ENCODE measurements at places on chromosomes 12 and 14.

DNA sequence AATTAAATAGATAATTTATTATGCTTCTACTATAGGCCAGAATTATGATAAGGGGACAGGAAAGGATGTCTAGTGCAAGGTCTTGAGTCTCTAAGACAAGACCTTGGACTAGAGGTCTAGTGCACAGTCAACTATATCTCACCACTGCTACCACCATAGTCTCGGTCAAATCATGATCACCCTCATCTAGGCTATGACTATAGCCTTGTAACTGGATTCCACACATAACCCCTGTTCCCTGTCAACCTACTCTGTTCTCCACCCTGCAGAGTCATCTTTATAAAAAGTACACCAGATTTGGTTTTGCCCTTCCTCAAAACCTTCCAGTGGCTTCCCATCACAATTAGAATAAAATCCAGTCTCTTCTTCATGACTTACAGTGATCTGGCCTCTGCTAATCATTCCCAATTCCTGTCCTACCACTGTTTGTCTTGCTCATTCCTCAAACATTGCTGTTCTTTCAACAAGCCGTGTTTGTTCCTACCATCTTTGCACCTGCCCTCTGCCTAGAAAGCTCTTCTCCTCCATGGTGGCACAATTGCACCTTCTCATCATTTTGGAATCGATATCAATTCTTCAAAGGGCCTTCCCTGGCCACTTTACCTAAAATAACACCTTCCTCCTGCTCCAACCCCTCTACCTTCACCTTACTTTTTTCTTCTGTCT lies 169.4 kb downstream of the FOXN3 start:
- DNase-seq = no peak

DNA sequence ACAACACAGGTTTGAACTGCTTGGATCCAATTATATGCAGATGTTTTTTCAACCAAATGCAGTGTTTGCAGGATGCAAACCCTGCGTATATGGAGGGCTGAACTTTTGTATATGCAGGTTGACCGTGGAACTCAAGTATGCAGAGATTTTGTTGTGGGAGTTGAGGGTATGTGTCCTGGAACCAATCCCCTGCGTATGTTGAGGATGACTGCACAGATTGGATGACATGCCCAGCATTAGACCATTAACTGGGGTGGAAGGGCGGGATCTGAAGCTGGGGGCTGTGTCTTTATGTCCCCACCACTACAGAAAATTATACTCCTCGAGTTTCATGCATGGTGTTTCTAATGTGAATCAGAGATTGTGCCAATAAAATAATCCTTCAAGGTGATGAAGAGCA lies 162.2 kb upstream of the RMST start:
- no peak for DNase-seq

DNA sequence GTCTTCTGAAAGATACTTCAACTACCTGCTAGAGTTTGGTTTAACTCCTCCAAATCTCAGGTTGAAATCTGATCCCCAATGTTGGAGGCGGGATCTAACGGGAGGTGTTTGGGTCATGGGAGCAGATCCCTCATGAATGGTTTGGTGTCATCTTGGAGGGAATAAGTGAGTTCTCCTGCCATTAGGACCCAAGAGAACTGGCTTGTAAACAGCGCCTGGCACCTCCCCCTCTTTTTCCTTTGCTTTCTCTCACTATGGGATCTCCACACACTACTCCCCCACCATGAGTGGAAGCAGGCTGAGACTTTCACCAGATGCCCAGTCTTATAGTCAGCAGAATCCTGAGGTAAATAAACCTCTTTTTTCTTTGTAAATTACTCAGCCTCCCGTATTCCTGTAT lies 2.5 kb downstream of the CNIH1 start:
- DNase-seq = peak; percentile 8

- DNase-seq = no peak
These were observed 145.3 kb downstream of the TTLL5 start for GRCh38 chr14:75806352-75806832.

DNA sequence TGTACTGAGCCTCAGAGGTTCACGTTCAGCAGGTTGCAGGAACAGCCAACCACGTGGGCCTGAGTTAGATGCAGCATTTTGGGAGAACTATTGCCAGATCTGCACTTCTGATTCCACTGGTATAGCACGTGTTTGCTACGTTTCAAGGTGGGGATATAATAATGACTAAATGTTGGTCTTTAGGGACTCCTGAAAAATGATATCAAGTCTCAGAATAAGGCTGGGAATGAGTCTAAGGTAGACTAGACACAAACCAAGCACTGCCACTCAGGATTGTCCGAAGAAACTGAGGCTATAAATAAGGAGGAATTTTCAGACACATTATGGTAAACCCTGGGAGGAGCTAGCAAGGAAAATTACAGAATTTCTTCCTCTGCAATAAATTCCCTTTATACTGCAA lies 98.1 kb downstream of the ESR2 start:
- no peak for DNase-seq

- peak; percentile 42 for DNase-seq
These were observed 68.9 kb downstream of the DAD1 start for GRCh38 chr14:22519877-22520685.

DNA sequence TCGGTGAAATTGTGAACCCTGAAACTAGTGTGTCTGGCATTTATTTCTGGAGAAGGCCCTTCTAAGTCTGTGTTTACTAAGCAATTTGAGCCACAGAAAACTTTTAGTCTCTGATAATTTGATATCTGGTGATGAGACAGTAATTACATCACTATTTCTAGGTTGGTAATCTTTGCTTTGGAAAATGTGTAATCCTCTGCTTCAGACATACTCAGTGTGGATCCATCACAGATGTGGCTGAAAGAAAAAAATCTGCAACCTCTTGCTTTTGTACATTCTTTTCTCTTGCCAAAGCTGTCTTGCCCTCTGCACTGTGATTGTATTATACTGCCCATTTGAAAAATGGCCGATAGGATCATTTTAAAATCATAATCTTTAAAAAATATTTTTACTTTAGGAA lies 78.1 kb downstream of the PELI2 start:
- no peak for DNase-seq

DNA sequence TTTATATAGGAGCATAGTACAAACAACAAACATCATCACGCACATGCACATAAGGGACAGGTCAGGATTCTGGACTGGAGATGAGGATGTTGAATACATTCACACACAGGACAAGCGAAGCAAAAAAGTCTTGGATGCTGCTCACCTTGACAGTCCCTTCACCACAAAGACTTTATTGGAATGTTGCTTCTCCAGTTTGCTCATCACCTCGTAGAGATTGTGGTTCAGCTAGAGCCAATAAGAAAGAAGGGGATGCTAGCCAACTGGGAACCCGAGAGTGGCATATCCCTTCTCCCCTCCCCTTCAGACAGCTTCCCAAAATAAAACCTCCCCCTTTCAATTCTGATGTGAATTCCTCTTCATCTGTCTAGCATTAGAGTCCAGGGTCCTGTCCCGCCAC lies 25.4 kb upstream of the SMAGP start:
- DNase-seq = peak; percentile 53

- DNase-seq = no peak
These were observed 12.8 kb upstream of the PPFIBP1 start for GRCh38 chr12:27511031-27511722.

- DNase-seq = no peak
These were observed 6.6 kb downstream of the TCL1A start for GRCh38 chr14:95707327-95707726.

GRCh38 chr14:99756796-99757195 lies 36.4 kb upstream of the EML1 start:
- no peak for DNase-seq

DNA sequence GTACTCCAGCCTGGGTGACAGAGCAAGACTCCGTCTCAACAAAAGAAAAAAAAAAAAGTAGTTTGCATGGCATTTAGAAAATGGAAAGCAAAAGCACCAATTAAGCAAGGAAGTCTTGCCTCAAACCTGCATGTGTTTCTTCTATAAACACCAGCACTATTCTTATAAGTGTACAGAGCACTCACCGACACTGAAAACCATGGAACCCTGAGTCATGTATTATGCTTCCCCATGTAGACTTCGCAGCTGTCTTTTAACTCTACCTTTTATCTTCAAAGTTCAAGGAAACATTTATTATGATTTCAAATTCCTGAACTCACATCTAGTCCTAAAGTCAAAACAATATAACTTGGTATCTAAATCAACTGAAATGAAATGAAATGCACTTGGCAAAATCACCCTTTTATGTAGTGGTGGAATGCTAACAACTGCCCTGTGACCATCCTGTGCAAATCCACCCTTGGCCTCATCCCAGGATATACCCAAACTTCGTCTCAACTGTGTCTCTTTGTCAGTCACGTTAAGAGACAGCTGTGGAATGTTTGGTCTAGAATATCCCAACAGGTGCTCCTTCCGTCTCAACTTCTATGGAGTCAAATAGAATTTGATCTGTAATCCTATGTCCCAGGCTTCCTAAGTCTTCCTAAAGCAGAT lies 4.8 kb downstream of the BCAT1 start:
- no peak for DNase-seq

- no peak for DNase-seq
These were observed 9.4 kb upstream of the CCDC175 start for GRCh38 chr14:59585891-59586554.

DNA sequence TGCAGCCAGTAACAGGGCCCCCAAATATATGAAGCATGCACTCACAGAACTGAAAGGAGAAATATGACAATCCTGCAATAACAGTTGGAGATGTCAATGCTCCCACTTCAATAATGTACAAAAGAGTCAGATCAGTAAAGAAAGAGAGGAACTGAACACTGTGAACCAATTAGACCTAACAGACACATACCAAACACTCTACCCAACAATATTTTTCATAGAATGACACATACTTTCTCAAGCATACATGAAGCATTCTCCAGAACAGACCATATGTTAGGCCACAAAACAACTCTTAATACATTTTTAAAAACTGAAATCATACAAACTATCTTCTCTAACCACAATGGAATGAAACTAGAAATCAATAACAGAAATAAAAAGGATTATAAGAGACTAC lies 80.2 kb downstream of the ELK3 start:
- peak; percentile 24 for DNase-seq

DNA sequence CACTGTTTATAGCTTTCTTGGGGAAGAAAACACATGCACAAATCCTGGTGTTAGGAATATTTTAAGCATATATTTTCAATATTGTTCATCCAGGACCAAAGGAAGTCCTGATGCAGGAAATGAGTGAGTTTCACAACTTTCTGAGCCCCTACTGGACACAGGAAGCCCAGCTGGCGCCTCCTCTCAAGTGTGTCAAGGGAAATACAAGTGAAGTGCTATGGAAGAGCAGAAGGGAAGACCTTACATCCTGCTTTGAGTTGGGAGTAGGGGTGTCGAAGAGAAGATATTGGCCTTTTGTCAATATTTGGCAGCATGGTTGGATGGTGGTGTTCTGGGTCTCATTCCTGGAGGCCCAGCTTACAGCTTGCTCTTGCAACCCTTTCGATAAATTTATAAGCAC lies 66.1 kb upstream of the ZDHHC17 start:
- DNase-seq = no peak

GRCh38 chr12:71694099-71694820 lies 8.4 kb downstream of the TMEM19 start:
- peak; percentile 71 for DNase-seq

DNA sequence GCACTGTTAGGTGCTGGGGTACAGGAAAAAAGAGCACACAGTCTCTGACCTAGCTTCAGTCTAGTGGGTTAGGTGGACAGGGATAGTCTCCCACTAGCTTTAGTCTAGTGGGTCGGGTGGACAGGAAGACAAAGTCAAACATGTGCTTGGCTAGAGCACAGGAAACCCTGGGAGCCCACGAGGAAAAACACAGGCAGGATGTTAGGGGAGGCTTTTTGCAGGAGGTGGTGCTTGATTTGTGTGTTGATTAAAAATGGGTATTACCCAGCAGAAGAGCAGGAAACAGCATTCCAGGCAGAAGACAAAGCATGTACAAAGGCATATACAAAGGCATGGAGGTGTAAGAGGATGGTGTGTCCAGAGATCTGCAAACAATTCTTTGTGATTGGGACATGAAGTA lies 23.3 kb downstream of the SLC38A2 start:
- DNase-seq = no peak

DNA sequence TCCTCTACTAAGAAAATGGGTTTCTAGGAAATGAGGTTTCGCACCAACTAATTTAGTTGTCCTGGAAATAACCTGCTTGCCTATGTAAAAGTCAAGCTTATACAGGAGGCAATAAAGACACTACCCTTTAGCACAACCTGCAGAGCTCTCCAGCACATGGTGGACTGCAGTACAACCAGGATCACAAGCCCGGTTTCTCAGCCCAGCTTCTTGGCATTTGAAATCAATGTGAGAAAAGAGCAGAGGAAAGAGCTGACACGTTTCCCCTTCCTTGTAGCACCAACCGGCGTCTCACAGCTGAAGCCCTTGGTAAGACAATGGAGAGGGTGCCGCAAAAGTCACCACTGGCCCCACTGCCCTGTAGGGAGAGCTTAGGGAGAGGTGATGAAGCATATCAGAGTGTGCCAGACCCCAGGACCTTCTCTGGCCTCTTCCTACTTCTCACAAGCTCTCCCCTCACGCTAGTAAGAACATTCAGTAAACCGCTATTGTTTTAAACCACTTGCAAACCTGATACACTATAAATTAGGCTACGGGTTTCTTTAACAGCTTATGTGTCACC lies 8.6 kb downstream of the SPTLC2 start:
- DNase-seq = no peak

DNA sequence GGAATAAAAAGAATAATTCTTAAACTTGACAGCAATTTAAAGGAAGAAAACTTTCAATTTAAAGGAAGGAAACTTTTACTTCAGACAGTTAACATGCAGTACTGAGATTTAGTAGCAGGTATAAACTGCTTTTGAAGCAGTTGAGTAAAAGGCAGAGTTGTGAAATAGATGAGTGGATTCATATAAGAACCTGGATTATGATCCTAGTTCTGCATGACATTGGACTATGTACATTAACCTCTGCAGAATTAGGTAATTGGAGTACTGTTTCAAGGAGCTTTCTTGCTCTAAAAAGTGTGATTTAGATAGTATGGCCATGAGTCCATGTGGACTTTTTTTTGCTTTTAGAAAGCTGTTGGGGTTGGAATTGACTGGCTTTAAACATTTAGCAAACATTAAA lies 29.7 kb downstream of the ATP2A2 start:
- DNase-seq = no peak

DNA sequence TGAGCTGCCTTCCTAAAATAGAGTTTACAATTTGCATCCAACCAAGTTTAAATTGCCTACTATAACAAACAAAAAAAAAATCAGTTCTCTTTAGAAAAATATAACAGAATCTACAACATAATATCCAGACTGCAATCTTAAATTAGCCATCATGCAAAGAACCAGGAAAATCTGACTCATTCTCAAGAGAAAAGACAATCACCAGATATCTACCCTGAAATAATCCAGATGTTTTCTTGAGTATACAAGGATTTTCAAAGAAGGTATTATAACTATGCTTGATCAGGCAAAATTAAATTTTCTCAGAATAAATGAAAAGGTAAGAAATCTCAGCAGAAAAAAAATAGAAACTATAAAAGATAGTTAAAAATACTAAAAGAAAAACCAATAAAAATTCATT lies 115.6 kb downstream of the CCER1 start:
- DNase-seq = no peak

Data from mammary epithelial cell (primary cell).